ENCODE measurements at places on chromosomes 7 and 10.

DNA sequence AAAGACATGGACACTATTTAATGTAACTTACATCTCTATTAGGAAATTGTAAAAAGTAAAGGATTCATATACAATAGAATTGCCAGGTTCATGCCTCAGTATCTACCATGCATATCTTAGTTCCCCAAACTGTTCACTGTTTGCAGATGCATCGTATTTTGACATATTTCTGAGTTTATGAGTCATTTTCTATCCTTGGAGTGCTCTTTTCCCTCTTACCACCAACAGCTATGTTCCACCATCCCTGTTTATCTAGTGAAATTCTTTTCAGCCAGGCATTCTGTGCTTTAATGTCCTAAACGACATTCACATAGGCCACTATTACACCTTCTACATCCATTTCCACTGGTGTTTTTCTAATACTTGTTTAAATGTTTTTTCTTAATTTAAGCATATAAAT, 139.4 kb upstream of the HPS1 start:
- no peak for DNase-seq

- no peak for DNase-seq
Observed at GRCh38 chr7:153090764-153091163, 331.2 kb downstream of the ACTR3B start.

- DNase-seq = no peak
Observed at GRCh38 chr7:31070991-31071644, 19.0 kb downstream of the ADCYAP1R1 start.

DNA sequence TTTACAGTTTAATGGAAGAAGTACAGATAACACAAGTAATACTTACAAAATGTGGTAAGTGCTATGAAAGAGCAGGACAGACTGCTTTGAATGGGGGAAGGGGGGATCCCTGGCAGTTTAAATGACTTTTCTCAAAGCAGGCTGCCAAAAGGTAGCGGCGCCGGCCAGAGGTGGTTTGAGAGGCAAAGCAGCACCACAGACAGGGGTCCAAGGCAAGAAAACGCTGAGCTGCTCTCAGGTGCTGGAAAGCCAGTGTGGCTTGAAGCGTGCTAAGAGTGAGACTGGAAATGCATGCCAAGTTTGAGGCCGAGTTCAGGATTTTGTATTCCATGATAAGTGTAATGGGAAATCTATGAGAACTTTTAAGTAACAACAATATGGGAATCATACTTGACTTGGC, 437.7 kb downstream of the AUTS2 start:
- no peak for DNase-seq
